ENCODE measurements at places on chromosomes 16 and 17. TPM values are rescaled to one million over a fixed set of nuclear protein-coding genes. Genes with fewer than 3 reads are reported as not detected.

Gene SSTR5
- 35.3 TPM for total RNA-seq

DNA sequence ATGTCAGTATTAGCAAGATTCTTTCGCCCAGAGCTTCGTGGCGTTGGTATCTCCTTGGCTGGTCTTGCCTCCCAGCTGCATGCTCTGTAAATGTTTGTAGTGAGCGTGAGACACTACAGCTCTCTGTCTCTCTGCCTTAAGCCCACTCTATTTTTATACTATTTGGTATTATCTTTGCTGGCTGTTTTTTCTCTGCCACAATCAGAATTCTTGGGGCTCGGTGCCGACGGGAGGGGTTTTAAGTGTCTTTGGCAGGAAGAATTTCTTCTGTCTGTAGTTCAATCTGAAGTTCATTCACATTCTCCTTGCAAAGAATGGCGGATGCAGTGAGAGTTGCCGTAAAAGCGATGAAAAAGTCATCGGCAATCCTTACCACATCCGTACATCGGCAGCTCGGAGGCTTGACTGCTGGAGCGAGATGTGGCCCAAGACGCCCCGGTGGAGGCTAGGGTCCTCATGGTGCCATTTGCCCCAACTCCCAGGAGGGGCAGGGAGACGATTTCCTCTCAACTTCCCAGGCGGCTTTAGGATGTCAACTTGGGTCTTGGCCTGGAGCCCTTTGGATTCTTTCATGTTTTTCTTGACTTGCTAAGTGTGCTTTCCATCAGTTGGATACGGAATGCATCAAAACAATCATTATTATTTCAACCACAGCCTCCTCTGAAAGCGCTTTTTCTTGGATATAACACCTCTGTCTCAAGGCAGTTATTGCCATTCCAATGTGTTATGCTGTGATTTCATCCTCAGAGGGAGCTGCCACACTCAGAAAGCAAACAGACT, 132.3 kb upstream of the SDK2 start:
- no peak for DNase-seq

GRCh38 chr17:68600931-68601564, at the start of gene FAM20A:
FAM20A (minus strand) TSS chr17:68601367; CDS start chr17:68600666, 701 bp downstream.
- DNase-seq: peak; percentile 60

GRCh38 chr16:3461151-3461550, 17.7 kb downstream of the NAA60 start:
- DNase-seq: no peak

DNA sequence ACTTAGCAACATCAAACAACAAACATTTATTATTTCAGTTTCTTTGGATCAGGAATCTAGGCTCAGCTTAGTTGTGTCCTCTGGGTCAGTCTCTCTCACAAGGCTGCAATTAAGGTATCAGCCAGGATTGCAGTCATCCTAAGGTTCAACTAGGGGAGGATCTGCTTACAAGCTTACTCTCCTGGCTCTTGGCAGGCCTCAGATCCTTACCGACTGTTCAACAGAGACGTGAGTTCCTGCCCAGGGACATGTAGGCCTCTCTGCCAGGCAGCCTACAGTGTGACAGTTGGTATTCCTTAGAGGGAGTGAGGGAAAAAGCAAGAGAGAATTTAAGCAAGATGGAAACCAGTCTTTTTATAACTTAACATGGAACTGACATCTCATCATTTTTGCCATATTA, 294.0 kb downstream of the ZFHX3 start:
- no peak for DNase-seq

- no peak for DNase-seq
Observed at GRCh38 chr17:15496735-15497670, 29.6 kb upstream of the CDRT4 start.

Data from right cardiac atrium (tissue), 5 donors.